Breast epithelium (tissue), 4 donors: ENCODE measurements at places on chromosomes 12 and 14.

DNA sequence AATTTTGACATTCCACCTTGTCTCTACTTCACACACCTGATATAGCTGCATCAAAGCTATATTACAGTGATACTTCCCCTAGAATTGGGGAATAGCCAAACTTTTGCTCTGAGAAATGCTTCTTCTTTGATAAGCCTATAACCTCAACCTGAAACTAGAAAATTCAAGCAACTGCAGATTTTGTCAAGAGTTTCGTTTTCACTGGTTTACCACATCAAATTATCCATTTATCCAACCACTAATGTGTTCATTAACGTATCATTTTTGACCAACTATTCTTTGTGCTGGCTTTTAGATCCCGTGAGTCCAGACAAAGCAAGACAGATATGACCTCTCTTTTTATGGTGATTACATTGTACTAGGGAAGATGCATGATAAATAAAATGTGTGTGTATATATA is 13.5 kb upstream of the TAS2R46 start:
- no peaks in the 10 kb centered on the region for H3K36me3 ChIP-seq
- no peaks in the 10 kb centered on the region for H3K4me1 ChIP-seq
- DNase-seq, result no peak

DNA sequence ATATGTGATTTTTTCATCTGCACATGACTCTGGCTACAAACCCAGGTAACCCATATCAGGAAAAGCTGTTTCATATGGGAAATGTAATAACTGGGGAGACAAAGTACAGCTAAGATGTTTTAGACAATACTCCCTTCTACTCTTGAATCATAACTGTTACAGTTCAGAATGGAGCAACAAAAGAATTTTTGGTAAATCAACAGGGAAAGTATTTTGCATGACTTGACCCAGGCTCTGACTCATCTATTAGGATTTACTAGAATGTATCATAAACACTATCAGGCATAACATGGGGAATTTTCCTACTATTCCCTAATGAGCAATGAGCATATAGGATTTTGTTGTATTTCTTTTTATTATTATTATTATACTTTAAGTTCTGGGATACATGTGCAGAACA is 553.0 kb downstream of the SLC16A7 start:
- H3K4me3 ChIP-seq, result no peak overlapping the region
- H3K27ac ChIP-seq, result no peak overlapping the region
- DNase-seq, result no peak
- H3K36me3 ChIP-seq, result no peaks in the 10 kb centered on the region

DNA sequence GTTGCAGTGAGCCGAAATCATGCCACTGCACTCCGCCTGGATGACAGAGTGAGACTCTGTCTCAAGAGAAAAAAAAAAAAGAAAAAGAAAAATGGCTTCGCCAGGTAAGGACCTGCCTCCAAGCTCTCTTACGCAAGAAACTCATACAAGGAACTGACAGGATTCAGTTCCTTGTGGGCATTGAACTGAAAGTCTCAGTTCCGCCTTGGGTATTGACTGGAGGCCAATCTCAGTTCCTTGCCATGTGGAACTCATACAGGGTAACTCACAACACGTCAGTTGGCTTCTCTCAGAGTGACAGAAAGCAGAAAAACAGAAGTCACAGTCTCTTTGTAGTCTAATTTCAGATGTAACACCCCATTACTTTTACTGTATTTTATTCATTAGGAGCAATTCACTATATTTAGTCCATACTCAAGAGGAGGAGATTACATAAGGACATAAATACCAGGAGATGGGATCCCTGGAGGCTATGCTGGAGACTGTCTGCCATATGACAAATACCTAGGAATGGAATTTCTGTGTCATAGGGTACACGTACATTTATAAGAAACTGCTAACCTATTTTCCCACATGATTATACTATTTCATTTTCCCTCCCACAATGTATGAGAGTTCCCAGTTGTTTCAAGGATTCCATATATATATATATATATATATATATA is 11.4 kb upstream of the NOPCHAP1 start:
- no peak overlapping the region for H3K4me3 ChIP-seq
- H3K27ac ChIP-seq, result peak overlapping the region; percentile 45
- H3K27me3 ChIP-seq, result no peaks in the 10 kb centered on the region
- DNase-seq, result no peak
- H3K36me3 ChIP-seq, result no peaks in the 10 kb centered on the region
- H3K4me1 ChIP-seq, result no peaks in the 10 kb centered on the region

DNA sequence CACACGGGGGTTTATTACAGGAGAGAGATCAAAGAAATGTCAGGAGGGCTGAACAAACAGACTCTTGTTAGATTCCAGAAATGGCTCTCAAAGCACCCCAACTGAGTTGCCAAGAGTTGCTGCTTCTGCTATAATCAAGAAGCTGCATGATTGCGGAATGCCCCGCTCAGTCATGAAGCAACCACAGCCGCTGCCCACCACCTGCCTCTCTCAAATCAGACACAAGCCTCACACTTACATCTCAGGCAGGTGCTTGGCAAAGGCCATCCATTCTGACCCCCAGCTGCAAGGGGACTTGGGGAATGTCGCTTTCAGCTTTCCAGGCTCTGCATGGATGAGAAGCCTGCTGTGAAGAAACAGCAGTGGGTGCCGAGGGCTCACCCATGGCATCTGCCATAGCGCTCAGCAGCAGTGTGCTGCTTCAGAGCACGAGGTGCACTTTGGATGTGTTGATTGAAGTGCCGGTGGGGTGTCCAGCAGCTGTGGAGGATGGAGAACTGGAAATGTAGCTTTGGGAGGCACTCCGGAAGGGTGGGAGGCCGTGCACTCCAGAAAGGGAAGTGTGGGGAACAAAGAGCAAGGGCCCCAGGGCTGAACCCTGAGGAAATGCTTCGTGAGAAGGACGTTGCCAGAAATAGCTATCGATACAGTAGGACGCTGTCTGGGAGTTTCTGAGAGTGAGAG is 37.7 kb downstream of the LRRC74A start:
- no peaks in the 10 kb centered on the region for H3K36me3 ChIP-seq
- peak overlapping the region; percentile 28 for H3K4me3 ChIP-seq
- no peaks in the 10 kb centered on the region for H3K4me1 ChIP-seq

DNA sequence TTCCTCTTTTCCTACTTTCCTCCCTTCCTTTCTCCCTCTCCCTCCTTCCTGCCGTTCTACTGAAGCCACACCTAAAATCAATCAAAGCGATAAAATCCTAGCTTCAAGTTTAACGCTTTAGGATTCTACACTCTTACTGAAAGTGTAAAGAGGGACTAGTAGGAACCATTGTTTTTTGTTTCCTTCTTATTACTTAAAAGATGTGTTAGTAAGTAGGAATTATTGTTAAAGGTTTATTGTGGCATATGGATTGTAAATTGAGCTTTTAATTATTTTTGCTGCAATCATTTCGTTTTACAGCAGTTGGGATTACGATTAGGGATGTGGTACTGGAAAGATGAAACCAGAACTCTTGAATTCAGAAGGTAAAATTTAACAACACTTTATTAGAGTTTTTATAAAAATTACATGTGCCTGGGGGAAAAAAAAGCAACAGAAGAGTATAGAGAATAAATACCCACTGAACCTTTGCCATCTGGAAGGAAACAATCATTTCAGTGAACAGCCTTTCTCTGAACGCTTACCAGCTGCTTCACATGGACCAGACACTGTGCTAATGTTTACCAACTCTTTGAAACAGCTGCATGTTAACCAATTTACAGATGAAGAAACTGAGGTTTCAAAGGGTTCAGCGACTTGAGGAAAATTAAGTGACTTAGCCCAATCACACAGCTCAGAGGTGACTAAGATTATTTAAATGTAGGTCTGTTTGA is 1.0 kb downstream of the PPP1R36 start:
- H3K4me1 ChIP-seq, result no peaks in the 10 kb centered on the region
- no peak overlapping the region for H3K27ac ChIP-seq
- peaks cover 6% of the 10 kb centered on the region for H3K27me3 ChIP-seq
- no peak for DNase-seq

DNA sequence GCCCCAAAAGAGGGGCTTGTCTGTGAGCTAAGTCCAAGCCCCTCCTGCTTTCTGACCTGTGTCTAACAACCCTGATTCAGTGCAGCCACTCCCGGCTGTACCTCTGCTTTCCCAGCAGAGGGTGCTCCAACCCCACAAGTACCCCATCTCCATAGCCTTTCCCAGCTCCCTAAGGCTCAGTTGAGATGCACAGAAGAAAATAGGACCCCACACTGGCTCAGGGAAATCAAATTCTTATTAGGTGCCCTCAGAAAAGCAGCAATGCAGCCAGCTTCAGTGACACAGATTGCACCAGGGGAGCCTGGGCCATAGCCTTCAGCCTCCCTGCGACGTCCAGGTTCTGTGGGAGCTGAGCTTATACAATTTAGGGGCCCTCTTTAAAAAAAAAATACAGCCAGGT is 49.9 kb downstream of the LRRC74A start:
- no peaks in the 10 kb centered on the region for H3K36me3 ChIP-seq
- no peak overlapping the region for H3K4me3 ChIP-seq
- no peaks in the 10 kb centered on the region for H3K4me1 ChIP-seq
- no peak overlapping the region for H3K27ac ChIP-seq
- DNase-seq, result peak; percentile 43

DNA sequence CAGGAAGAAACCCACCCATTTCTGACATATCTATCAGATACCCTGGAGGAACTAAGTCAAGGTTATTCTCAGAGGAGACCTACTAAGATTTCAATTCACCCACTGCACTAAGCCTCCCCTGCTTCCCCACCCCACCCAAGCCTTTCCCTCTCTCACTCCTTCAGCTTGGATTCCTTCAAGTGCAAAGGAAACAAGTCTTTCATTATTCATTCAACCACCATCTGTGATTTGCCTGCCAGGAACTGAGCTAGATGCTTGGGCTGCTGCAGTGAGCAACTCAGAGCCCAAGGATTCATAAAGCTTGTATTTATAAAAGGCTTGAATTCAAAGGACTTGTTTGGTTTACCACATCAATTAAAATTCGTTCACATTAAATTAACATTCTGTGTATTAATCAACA is 161.3 kb downstream of the GXYLT1 start:
- H3K4me1 ChIP-seq, result no peaks in the 10 kb centered on the region
- no peaks in the 10 kb centered on the region for H3K36me3 ChIP-seq
- H3K27me3 ChIP-seq, result no peaks in the 10 kb centered on the region
- DNase-seq, result no peak
- no peak overlapping the region for H3K27ac ChIP-seq
- H3K4me3 ChIP-seq, result no peak overlapping the region

DNA sequence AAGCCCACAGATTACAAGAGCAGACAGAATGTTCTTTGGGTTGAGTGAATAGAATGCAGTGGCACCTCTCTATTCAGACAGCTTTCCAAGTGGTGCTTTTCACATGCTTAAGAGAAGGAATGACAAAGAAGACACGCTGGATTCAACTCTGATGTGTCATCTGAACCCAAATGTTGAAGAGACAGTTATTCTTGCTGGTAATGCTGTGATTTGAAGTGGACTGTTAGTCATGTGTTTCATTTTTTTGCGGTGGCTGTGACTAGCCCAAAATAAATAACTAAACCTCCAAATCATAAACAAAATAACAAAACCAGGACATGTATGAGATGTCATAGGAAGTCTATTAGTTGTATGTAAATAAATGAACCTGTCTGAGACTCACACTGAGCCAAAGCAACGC is 391.8 kb upstream of the PRICKLE1 start:
- DNase-seq, result no peak
- H3K4me1 ChIP-seq, result no peaks in the 10 kb centered on the region
- no peak overlapping the region for H3K4me3 ChIP-seq
- H3K36me3 ChIP-seq, result no peaks in the 10 kb centered on the region

DNA sequence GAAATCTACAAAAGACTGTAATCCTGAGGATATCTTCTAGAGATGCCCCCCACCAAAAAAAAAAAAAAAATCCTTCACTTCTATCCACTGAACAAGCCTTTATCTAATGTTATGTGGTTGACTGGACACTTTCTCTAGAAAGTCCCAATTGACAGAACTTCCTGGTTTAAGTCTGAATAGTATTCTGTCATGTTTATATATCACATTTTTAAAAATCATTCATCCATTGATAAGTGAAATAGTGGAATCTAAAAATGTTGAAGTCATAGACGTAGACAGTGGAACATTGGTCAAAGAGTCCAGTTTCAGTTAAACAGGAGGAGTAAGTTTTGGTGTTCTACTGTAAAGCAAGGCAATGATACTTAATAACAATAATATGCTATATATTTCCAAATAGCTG is 297.0 kb downstream of the SSPN start:
- DNase-seq, result no peak
- H3K4me1 ChIP-seq, result no peaks in the 10 kb centered on the region
- no peaks in the 10 kb centered on the region for H3K27me3 ChIP-seq
- no peaks in the 10 kb centered on the region for H3K36me3 ChIP-seq
- no peak overlapping the region for H3K27ac ChIP-seq

GRCh38 chr14:92241966-92242595 is 80.9 kb upstream of the SLC24A4 start:
- no peak overlapping the region for H3K4me3 ChIP-seq
- H3K27me3 ChIP-seq, result no peaks in the 10 kb centered on the region
- H3K4me1 ChIP-seq, result no peaks in the 10 kb centered on the region
- no peak overlapping the region for H3K27ac ChIP-seq

GRCh38 chr14:96999654-97000155 is 202.5 kb downstream of the VRK1 start:
- DNase-seq, result no peak
- no peak overlapping the region for H3K4me3 ChIP-seq
- H3K4me1 ChIP-seq, result no peaks in the 10 kb centered on the region
- H3K36me3 ChIP-seq, result no peaks in the 10 kb centered on the region

DNA sequence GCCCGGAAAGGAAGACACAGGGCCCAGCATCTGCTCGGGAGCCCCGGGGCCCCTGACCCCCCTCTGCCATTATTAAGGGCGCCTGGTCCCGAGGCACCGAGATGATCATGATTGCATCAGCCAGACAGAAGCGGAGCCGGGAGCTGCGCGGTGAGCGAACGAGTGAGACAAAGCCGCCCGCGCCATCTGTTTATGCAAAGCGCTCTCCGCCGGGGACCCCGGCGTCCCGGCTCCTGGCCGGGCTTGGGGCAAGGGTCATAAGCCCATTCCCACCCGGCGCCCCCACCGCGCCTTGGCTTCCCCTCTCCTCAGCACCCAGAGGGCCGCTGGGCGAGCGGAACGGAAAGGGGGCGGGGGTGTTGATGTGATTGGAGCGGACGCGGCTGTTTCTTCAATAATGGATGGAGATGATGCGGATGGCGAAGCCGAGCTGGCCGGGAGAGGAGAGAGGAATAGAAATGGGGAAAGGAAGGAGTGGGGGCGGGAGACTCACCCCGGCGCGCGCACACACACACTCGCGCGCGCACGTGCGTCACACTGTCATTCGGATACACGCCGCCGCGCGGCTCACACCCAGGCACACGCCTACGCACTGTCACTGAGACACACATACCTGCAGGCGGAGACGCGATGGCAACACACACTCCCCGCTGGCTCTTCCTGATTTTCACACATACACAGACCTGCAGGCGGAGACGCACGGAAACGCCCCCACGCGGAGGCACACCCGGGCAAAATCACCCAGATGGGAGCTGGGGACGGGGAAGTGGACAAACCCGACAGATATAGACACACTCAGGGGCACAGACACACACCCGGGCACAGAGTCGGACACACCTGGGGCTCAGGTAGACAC is 10.7 kb downstream of the STAC3 start:
- peak overlapping the region; percentile 40 for H3K4me3 ChIP-seq
- DNase-seq, result peak; percentile 48
- H3K36me3 ChIP-seq, result no peaks in the 10 kb centered on the region
- H3K4me1 ChIP-seq, result peaks cover 22% of the 10 kb centered on the region
